ENCODE measurements at places on chromosomes 4 and X.

- DNase-seq: no peak
These were observed 312.5 kb upstream of the ANXA10 start for GRCh38 chr4:167779864-167780263.

DNA sequence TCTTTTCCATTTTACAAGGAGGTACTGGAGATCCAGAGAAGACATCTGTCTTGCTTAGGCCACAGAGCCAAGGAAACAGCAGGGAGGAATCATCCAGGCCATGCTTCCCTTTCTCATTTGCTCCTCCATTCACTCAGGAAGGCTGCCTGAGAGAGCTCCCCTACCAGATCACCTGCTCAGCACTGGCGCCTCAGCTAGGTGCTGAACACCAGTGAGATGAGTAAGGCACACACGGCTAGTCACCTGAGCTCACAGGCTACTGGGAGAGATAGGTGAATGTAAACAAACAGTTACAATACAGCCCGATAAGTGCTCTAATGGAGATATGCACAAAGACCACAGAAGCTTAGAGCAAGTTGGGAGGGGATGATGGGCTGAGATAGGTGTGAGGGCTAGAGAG lies 149.8 kb upstream of the ARHGEF9 start:
- no peak for DNase-seq

GRCh38 chrX:3046253-3047240 lies 5.3 kb downstream of the ARSF start:
- DNase-seq: no peak

DNA sequence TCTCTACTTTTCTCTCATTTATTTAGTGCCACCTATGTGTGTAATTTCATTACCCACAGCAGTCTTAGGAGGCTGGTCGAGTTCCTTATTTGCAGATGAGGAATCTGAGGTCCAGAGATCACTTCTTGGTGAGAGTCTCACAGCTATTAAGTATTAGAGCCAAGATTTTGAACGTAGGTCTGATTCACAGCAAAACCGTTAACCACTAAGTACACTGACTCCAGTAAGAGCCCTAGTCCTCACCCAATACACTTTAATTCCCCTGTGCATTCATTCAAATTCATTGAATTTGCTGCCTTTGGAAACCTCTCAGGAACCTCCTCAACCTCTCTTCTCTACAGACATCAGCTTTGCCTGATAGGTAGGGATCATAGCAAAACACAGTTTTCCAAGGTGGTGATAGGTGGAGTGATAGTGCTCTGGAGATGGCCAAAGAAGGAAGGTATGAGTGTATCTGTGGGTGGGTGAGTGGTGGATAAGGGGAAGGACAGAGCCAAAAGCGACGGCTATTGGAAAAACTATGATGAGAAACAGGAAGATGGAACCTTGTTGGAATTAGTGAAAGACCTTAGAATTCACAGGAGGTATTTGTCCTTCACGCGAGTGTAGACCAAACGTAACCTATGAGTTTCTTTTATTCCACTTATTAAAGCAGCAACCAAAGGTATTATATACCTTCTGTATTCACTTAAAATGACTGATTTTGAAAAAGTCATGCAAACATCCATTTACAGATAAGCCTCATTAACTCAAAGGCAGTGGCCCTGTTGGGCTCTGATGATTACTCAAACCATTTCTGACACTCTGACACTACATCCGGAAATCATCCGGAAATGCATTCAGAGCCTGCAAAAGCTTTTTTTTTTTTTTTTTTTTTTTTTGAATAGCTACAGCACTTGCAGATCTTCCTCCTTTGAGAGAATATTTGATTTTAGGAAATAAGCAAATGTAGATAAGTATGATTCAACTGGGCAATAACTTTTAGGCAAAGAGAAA lies 6.3 kb downstream of the FMR1 start:
- no peak for DNase-seq

DNA sequence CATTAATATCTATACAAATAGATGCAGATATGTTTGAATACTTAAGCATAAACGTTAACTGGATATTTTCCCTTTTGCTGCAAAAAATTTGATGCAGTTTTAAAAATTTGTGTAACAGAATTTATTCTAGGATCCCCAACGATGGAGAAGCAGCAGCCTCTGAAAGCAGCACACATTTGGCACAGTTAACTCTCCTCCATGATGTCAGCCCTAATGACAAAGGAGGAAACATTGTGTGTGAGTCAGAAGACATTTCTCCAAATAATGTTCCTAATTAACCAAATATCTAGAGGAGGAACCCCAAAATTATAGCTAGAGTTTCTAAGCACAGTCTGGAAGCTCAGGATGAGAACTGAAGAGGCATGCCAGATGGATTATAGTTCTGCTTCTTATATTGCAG lies 281.9 kb upstream of the MAD2L1 start:
- no peak for DNase-seq

DNA sequence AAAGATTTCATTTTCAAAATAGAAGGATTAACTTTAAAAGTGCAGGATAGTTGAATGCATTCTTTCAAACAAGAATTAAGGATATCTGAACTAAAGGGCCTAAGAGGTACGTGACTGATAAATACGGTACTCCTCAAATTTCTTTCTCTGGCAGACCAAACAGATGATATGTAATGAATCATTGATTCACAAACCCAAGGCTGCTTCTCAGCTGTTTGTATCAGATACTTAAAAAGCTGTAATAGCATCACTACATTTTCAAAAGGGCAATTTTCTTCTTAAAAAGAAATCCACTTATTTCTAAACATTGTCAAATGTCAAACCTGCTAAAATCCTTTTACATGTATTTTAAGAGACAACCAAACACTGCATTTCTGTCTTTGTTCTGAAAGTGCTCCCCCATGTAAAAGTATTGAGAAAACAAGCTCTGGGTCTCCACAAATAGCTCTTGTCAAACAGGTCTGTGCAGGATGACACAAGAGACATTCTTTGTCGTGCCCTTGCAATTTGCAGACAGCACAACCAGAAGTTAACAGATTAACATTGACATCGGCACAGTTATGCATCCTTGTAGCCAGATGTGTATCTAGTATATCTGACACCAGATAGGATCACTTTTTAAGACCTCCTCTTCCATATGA lies 82.0 kb downstream of the MANBA start:
- no peak for DNase-seq

DNA sequence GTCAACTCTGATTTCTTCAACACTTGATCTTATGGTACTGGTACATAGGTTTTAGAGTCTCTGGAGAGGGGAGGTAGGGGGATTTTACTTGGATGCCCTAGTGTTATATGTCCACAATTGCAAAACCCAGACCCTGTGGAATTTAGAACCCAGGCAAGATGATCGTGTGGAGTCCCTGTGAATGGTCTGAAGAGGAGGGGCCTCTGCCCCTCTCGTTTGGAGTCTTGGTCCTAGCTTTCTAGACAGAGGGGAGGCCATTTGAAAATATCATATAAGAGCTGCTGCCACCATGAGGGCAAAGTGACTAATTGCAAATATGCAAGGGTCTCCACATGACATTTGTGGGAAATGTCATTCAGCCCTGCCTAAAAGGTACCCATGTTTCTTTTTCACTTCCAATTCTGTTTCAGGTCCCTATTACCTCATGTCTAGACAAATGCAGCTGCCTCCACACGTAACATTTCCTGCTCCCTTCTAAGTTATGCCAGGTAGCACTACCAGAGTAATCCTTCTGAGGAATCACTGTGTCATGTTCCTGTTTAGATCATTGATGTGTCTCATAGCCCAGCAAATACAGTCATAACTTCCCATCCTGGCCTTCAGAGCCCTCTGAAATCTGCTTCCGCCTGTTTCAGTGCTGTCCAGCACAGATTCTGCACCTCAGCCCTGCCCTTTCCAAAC lies 126.8 kb downstream of the KLHL8 start:
- DNase-seq: no peak

- DNase-seq: no peak
These were observed 442.3 kb downstream of the AFF2 start for GRCh38 chrX:148942754-148943153.

GRCh38 chr4:149008415-149009025 lies 566.3 kb upstream of the NR3C2 start:
- no peak for DNase-seq

GRCh38 chr4:143360838-143361625 lies 24.4 kb downstream of the GAB1 start:
- no peak for DNase-seq

DNA sequence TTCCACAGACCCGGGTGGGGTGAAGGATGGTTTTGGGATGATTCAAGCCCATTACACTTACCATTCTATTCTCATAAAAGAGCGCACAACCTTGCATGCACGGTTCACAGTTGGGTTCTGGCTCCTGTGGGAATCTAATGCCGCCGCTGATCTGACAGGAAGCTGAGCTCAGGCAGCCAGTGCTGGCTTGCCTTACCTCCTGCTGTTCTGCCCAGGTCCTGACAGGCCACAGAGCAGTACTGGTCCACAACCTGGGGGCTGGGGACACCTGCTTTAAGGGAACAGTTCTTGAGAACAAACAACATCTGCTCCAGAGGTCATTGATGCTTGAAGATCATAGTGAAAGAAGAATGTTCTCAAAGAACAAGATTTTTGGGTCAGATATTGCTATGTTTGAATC lies 8.0 kb upstream of the HS3ST1 start:
- DNase-seq: no peak

GRCh38 chr4:121597346-121597934 lies 99.3 kb downstream of the ANXA5 start:
- no peak for DNase-seq

- DNase-seq: no peak
These were observed 101.2 kb upstream of the CXCL13 start for GRCh38 chr4:77504407-77504806.

DNA sequence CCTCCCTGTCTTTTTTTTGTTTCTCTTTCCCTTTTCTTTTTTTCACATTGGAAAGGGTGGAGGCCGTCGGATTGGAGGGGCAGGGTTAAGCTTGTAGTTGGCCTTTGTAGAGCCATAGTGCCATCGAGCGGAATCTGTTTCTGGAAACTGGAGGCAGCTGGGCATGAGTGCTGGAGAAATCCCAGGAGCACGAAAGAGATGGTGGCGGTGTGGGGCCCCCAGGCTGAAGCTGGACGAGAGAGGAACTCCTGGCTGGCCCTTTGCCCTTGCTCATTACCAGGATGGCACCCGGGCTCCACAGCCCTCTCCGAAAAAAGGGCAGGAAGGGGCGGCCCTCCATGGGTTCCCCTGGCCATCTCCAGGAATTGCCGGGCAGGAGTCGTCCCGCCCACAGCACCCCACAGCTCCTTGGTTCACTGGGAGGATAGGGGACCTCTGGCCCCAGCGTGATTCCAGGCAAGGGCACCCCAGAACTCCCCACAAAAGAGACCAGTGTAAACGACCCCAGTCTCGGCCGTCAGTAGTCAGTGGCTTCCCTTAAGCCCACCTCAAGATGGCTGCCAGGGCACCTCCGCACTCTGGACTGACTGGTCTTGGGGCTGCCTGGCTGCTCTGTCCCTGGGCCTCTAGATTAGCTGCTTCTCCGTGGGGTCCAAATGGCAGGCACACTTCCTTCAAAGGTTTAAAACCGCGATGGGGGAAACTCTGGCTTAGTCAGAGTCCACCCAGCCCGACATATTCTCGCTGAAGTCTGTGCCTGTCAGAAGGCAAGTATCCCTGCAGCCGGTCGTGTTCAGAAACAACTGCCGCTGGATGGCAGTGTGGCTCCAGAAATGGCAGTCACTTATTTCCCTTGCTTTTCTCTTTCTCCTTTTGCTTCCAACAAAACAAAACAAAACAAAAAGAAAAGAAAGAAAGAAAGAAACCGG lies 74.1 kb downstream of the NBDY start:
- DNase-seq: no peak

- no peak for DNase-seq
These were observed 349.4 kb downstream of the ARHGAP24 start for GRCh38 chr4:85824166-85824945.

DNA sequence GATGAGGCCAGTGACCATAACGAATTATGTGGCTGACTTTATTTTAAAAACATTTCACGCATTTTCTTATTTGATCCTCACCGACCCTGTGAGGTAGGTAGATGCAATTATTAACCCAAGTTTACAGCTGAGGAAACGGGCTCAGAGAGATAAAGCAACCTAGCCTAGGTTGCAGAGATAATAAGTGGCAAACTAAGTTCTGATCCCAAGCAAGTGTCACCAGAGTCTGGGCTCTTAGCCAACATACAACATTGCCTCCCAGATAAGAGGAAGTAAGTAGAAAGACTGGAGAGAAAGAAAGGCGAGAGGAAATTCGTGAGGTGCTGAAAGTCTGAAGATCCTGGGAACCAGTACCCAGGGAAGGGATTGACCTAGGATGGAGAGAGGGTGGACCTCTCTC lies 77.4 kb upstream of the GPR50 start:
- no peak for DNase-seq

DNA sequence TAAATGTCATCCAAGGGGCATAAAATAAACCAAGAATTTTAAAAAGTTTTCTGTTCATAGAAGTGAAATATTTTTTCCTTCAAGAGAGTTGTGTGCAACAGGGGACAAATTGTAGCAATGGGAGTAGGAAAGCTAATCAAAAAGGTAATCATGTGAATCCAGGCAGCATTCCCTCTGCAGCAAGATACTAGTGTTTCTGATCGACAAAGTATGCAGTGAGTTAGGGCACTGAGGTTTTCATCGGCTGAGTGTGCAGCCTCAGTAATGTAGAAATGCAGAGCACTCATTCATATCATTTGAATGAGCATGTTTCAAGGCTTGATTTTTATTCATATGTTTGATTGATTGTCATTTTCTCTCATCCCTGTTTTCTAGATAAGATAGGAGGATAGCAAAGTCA lies 321.7 kb downstream of the PCDH7 start:
- no peak for DNase-seq

Measured in NCI-H187 treated with DMSO at 0.1 percent for 48 hours (cell line).